CD8-positive, alpha-beta memory T cell (primary cell): ENCODE measurements at places on chromosomes 3 and 15. TPM values are rescaled to one million over a fixed set of nuclear protein-coding genes. Genes with fewer than 3 reads are reported as not detected.

GRCh38 chr3:154954757-154955156 is 125.4 kb upstream of the MME start:
- DNase-seq = no peak

DNA sequence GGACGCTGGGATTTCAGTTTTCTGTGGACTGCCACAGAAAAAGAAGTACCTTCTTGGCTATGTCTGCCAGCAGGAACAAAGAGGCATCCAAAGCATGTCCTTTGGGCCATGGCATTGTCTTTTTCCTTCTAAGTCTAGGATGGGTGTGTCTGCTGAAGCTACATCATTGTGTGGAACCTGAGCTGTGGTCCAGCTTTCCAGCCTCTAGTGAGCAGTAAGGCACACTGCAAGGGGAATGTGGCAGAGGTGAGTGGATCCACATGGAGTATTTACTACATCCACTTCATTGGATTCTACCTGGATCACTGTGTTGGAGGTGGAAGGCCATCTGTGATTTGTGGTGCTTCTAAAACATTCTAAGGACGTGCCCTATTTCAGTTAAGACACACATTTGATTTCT is 23.7 kb downstream of the CMTM8 start:
- no peak for DNase-seq

- DNase-seq = no peak
Observed at GRCh38 chr15:90203922-90204321, 2.8 kb downstream of the SEMA4B start.

DNA sequence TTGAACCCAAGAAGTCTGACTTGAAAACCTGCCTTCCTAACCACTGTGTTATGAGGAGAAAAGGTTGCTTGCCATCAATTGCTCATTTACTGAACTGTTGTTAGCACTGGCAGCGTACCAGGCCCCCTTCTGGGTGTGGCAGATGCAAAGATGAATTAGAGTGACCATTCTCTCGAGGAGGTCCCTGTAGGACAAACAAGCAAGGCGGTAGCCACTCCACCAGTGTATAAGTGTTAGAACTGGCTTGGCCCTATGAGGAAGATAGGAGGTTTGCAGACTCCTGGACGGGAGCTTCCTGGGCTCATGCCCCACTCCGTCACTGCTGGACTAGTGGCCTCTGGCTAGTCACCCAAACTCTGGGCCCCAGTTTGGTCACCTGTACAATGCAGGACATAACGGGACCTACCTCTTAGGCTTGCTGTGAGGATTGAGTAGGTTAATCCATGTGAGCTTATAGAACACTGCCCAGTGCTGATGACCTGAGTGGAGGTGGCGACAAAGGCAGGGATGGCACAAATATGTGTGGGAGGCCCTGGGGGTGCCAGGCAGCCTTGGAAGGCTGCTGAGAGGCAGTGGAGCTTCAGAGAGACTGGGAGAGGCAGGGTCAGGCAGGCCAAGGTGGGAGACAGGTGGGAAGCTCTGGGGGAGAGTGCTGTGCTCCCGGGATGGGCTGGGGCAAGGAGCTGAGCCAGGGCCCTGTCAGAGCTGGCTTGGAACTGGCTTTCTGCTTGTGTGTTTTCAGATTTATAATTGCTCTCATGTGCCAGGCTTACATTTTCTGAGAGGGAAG is 145.9 kb downstream of the DNAJB8 start:
- no peak for DNase-seq

DNA sequence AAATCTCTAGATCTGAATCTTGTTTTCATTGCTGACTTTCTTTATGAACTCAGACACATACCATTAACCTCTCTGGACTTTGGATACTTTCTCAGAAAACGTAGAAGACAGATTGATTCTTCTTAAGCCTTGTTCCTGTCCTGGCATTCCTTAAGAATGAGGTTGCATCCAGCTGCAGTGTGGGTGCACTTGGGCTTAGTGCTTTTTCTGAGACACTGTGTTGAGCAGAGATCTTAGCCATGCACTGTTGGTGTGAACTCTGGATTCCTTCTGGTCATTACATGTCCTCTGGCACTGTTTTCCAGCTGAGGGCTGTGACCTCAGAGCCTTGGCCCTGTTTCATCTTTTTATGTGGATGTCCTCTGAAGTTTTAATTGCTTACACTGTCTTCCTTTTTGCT is 428.3 kb downstream of the CNTN4 start:
- DNase-seq = no peak

GRCh38 chr3:16053794-16054193 is 120.7 kb upstream of the GALNT15 start:
- DNase-seq = no peak

DNA sequence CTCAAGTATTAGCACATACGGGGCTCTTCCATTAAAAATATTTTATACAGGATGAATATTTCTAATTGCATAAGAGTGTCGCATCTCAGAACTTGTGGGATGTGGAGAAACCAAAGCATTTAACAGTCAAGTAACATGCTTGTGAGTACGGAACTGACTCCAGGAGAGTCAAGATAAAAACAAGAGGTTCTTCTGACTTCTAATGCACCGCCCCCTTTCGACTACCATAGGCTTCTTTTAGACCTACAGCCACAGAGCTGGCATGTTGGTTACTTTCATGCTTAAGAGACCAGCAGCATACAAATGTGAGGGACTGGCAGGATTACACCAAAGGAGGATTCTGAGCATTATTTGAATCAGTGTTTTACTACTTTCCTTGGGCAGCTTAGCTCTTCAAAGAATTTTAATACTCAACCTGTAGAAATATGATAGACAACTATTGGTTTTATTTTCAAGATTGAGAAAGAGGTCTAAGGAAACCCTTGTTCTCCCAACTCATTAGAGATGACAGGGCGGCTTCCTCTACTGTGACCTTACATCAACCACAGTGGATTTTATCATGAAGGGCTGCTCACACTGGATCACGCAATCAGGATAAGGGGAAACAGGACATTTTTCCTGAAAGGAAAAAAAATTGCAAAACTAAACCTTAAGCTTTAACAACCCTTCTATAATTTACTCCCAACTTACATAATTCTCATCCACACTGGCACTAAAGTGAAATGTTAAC is 14.0 kb downstream of the ETV5 start:
- DNase-seq = no peak

DNA sequence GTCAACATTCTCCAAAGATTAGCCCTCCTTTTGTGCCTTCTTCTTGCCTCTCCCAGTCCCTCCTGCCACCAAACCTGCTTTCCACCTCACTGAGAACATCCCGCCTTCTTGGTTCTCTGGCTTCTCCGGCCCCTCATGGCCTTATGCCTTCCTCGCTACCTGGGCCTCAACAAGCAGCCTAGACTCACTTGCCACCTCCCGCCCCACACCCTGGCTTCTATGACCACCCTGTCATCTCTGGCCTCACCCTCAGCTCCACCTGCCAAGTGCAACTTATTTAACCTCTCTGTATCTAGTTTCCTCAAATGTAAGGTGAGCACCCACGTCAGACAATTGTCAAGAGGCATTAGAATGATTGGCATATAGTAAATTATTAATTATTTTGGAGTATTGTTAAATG is 68.8 kb upstream of the MEX3B start:
- DNase-seq = no peak

DNA sequence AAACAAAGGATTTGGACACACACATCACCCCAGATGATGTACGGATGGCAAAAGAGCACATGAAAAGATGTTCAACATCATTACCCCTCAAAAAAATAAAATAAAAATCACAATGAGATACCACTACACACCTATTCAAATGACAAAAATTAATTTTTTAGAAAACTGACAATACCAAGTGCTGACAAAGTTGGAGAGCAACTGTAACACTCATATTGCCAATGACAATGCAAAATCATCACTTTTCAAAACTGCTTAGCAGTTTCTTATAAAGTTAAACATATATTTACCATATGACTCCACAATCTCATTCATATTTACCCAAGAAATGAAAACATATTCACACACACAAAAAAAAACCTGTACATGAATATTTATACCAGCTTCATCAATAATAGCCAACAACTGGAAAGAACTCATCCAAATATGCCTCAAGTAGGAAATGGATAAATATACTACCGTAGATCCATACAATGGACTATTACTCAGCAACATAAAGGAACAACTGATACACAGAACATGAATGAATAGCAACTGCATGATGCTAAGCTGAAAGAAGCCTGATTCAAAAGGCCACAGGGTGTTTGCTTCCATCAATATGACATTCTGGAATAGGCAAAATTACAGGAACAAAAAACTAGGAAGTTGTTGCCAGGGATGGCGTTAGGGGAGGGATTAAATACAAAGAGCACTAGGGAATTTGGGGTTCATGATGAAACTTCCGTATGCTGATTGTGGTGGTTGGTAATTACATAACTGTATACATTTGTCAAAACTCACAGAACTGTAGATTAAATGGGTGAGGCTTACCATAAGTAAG is 1.3 kb downstream of the FSIP1 start:
- DNase-seq = no peak

DNA sequence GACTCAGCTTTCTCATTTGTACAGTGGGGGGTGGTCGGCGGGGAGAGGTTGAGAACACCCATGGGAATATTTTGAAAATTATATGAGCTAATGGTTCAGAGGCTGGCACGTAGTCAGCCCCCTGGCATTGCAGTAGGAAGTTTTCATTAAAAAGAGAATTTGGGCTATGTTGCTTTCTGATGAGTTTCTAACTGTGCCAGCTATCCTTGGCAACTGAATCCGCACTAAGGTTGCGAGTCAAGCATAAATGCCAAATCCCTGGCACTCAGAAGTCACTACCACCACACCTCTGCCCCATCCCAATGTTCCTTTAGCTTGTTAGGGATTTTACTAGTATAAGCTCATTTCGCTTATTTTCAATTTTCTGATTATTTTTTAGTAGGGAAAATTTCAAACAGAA is 91.6 kb downstream of the DNASE1L3 start:
- DNase-seq = no peak

DNA sequence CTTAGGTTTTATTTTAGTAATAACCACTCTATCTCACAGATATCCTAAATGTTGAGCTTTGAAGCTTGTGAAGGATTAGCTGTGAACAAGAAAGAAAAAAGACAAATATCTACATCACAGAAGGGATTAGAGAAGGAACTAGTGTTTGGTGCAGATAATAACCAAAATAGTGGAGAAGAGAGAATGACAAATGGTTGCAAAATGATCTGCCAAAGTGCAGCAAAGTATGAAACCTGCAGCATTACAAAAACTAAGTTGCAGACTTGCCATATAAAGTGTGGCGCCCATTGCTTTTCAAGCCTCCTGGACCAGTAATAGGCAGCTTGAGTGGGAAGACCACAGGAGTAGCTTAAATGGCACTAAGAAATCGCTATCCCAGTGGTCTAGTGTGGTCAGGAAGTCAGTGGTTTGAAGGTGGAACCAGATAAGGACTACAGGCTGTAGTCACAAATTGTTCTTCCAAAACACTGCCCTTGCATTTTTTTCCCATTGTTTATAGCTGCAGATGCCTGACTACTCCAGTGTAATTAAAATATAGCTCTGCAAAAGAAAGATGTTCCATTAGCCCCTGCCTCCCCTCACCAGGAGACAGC is 20.7 kb downstream of the TPM1 start:
- DNase-seq = no peak

The GADL1 gene
- total RNA-seq = not detected

The CD86 gene
- 0.95 TPM for total RNA-seq

The ANKUB1 gene
- total RNA-seq = not detected

The MORC1 gene
- not detected for total RNA-seq
